ENCODE measurements at places on chromosomes 7 and 10.

DNA sequence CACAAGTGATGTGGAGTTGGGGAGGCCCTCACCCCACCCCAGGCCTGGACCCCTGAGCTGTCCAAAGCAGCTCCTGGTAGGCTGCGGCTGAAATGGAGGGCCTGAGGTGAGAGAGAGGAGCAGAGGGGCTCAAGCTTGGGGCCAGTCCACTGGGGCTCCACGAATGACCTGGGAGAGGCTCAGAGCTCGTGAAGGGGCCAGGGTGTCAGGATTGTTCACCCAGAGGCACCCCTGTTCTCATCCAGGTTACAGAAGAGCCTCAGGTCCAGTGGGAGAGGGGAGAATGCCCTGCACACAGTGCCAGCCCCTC is 102.2 kb upstream of the RET start:
- peak; percentile 9 for DNase-seq

GRCh38 chr7:31261341-31261740 is 79.2 kb downstream of the NEUROD6 start:
- DNase-seq = no peak

DNA sequence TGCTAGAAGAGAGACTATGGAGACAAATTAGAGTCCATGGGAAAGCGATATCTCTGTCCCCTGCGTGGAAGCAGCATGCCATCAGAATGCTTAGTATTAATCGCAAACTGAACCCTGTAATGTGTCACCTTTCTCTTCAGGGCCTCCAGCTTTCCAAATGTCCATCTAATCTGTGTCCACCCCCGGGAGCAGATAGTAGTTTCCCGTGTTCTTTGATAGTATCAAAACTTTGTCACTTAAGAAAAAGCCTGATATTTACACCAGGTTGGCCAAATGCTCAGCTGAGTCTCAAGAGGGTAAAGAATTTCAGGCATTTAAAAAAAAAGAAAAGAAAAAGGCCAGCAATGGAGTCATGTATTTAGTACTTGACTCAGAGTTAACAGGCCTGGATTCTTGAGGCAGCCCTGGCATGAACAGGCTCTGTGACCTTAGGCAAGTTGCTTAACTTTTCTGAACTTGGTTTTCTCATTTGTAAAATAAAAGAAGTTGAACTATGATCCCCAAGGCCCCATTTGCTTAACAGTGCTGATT is 10.4 kb upstream of the GSAP start:
- DNase-seq = no peak

DNA sequence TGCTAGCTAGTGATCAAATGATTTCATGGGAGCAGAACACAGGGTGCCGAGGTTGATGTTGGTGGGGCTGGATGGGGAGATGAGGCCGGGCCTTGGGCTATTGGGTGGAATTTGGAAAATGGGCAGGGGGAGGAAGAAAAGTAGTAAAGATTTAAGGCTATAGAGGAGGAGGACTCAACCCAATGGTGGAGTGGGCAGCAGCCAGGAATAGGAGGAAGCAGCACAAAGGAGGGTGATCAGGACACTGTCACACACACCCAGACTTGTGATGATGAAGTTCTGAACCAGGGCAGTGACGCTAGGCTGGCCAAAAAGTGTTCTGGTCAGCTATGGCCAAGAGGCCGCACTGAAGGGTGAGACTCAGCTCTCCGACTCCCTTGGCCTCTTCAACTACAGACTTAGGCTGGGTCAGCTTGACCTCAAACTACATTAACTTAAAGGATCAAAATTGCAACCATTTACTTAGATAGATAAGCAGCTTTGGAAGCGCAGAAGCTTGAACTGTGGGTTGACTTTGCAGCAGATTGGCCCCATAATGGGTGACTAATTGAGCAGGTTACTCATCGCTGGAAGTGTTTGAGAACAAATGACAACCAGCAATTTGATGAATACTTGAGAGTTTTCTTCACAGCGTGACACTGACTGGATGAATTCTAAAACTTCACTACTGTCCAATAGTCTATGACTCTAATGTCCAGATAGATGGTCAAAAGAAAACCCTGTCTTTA is 29.4 kb upstream of the GPR26 start:
- no peak for DNase-seq

GRCh38 chr10:107126512-107127065 is 37.9 kb downstream of the SORCS1 start:
- DNase-seq = no peak

GRCh38 chr7:20721086-20721810 is 65.4 kb downstream of the SP8 start:
- no peak for DNase-seq

DNA sequence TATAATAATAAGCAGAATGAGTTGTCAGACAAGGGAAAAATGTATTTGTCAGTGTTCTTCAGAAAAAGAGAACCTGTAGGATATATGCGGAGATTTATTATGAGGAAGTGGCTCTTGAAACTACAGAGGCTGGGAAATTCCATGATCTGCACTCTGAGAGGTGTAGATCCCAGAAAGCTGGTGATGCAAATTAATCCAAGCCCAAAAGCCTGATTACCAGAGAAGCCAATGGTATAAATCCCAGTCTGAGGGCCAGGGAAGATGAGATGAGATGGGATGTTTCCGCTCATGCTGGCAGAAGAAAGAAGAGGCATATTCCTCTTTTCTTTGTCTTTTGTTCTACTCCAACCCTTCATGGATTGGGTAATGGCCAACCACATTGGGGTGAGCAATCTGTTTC is 732.8 kb upstream of the IGFBP3 start:
- DNase-seq = no peak

- no peak for DNase-seq
Measured at GRCh38 chr7:144477348-144477747, 73.9 kb upstream of the NOBOX start.

GRCh38 chr10:127318396-127318795 is 122.0 kb upstream of the INSYN2A start:
- no peak for DNase-seq

- DNase-seq = no peak
Measured at GRCh38 chr10:125144206-125144605, 16.2 kb downstream of the CTBP2 start.

DNA sequence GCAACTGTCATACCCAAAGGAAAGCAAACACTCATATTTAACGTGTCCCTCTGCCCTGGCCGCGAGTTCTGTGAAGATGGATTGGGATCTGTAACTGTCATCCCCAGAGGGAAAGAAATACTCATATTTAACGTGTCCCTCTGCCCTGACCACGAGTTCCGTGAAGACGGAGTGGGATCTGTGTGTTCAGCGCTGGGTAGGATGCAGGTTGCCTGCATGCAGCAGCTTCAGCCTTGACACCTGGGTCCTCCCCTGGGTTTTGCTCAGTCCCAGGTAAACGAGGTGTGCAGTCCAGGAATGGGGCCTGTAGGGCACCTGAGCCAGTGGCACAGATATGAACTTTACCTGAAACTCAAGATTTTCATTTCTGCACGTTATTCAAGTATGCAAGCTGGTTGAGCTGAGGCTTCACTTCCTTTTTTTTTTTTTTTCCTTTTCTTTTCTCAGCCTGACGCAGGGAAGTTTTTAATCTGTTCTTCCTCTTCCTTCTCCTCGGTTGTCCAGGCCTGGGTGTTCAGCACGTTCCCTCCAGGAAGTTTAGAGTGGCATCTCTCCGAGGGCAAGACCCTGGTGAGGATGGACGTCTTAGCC is 159.0 kb upstream of the SHH start:
- DNase-seq = no peak

DNA sequence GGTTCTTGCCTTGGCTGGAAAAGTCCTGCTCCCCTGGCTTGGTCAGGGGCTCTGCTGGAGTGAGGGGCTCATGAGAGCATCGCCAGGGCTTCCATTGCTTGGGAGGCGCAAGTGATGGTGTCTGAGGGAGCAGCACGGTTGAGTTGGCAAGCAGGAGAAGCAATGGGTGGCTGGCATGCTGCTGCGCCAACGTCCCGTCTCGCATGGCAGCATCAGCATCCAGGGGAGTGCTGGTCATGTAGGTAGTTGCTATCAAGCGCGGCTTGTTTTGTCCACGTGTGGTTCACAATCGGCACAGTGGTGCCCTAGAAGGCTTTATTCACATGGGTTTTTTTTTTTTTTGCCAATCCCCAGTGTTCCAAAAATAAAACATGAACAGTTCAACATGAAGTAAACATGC is 3.8 kb downstream of the PYROXD2 start:
- no peak for DNase-seq

DNA sequence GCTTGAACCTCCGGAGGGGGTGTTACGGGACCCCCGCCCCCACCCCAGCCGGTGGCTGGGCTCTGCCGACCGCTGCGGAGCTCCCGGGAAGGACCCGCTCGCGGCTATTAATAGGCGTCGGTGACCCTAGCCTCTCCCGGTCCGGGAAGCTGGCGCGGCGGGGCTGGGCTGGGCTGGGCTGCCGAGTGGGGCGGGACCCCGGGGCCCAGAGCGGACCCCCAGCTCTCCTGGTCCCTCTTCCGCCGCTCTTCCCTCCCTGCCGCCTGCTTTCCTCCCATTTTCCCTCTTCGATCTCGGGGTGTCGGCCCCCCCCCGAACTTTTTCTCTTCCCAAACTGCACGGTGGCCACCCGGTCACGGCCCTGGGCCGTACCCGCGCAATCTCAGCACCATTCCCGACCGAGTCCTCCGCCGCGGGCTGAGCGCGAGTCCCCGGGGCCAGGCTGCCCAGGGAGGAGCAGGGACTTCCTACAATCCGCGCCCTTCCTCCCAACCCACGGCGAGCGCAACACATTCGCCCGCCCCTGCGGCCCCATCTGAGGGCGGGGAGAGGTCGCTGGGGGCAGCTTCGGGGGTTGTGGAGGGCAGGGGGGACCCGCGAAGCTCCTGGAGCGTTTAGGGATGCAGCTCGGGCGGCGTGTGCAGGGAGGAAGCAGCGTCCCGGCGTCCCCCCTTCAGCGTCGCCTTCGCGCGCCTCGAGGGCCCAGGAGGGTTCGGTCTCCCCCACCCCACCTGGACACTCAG is 3.1 kb upstream of the ELFN1 start:
- peak; percentile 13 for DNase-seq

DNA sequence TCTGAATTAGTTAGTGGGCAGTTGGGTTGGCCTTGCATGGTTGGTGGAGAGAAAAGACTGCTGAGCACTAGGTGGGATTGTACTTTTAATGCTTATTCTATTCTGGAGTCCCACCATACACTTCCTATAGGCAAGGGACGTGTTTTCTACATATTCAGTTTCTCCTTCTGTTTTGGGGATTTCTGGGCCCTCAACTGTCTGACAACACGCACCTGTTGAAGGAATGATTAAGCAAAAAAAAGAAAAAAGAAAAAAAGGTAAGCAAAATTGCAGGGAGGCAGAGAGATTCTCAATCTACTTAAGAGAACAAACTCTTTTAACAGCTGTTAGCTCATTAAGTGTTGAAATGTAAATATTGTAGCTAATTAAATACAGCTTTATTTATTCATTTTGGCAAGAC is 541.3 kb downstream of the CALN1 start:
- DNase-seq = no peak
